Regular cardiac myocyte (primary cell): ENCODE measurements at places on chromosomes 12 and 14. TPM values are rescaled to one million over a fixed set of nuclear protein-coding genes. Genes with fewer than 3 reads are reported as not detected.

The DCN gene
- total RNA-seq: 69.8 and 321 TPM in 2 replicates

The OAS1 gene
- 0.77 and 2.8 TPM in 2 replicates for total RNA-seq

The ARPC3 gene
- 366 and 438 TPM in 2 replicates for total RNA-seq

The CD27 gene
- not detected in 2 replicates for total RNA-seq

The AKAP3 gene
- total RNA-seq: 1.2 and 1.4 TPM in 2 replicates

The FOXG1 gene
- total RNA-seq: under 0.01 TPM in 1 of 2 replicates, not detected in the other

The DEGS2 gene
- under 0.01 and 0.28 TPM in 2 replicates for total RNA-seq

The VWF gene
- total RNA-seq: 4.4 and 6.5 TPM in 2 replicates

The IRAK3 gene
- total RNA-seq: 3.5 and 18.3 TPM in 2 replicates
